Astrocyte of the spinal cord (primary cell): ENCODE measurements at places on chromosomes 2 and 18.

DNA sequence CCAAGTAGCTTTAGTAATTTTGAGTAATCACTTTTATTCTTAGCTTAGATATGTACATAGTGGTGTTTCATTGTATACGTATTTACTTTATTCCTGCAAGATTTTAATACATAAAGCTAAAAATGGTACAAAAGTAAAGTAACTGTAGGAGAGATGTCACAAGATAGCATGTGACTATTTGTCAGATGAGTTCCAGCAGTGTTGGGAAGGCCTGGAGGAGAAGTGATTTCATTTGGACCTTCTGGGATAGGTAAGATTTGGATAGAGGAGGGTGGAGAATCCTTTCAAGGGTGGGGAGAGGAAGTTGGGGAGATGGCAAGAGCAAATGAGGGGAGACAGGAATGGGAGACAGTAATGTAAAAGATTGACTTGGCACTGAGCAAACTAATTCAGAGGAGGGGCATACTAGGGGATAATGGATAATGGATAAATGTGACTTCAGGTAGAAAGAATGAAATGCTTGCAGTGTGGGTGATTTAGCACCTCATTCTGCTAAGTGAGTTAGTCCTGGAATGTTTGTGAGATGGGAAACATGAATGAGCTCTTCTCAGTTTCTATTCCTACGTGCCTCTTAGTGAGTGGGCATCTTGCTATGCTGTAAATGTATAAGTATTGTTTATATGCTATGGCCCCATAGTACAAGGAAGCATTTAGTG, 10.5 kb downstream of the WDR43 start:
- no peak for DNase-seq

DNA sequence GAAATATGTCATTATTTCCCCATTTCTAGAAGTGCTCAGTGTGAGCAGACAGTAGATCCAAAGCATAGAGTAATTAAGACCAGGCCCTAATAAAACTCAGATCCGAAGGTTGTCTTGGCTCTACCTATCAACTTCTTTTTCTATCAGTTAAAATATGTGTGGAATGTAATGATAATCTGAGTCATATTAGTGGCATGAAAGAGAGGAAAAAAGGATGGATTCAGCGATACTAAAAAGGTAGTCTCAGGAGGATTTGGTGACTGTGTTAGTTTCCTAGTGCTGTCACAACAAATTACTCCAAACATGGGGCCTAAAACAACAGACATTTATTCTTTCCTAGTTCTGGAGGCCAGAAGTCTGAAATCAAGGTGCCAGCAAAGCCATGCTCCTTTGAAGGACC, 103.7 kb upstream of the NABP1 start:
- DNase-seq, result no peak

DNA sequence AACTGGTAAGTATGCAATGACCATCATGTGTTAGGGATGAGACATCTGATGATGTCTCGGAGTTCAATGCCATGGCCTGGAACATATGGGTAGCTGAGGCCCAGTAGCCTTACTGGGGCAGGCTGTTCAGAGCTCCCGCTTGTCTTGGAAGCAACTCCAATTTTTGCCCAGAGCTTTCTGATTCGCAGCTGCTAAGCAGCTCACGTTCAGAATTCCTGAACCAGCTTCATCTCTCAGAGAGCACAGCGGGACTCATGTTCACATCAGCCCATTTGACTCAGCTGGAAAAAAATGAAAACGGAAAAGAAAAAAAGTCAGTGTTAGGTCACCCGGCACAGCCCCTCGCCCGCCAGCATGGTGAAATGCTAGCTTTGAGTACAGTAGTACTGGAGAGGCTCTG, 16.8 kb upstream of the LRATD1 start:
- DNase-seq, result peak; percentile 5

DNA sequence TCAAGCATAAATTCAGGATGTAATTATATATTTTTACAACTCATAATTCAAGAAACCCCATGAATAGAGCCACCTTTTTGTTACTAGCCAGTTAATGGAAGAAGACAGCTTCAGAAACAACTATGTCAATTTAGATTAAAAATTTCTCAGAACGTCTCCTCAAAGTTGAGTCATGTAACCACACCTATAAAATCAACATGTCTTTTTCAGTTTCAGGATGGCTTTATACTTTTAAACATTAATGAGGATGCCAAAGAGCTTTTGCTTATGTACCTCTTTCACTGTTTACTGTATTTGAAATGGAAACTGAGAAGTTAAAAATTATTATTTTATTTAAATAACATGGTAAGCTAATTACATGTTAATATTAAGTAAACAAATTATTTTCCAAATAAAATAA, 280.1 kb downstream of the PTH2R start:
- no peak for DNase-seq

DNA sequence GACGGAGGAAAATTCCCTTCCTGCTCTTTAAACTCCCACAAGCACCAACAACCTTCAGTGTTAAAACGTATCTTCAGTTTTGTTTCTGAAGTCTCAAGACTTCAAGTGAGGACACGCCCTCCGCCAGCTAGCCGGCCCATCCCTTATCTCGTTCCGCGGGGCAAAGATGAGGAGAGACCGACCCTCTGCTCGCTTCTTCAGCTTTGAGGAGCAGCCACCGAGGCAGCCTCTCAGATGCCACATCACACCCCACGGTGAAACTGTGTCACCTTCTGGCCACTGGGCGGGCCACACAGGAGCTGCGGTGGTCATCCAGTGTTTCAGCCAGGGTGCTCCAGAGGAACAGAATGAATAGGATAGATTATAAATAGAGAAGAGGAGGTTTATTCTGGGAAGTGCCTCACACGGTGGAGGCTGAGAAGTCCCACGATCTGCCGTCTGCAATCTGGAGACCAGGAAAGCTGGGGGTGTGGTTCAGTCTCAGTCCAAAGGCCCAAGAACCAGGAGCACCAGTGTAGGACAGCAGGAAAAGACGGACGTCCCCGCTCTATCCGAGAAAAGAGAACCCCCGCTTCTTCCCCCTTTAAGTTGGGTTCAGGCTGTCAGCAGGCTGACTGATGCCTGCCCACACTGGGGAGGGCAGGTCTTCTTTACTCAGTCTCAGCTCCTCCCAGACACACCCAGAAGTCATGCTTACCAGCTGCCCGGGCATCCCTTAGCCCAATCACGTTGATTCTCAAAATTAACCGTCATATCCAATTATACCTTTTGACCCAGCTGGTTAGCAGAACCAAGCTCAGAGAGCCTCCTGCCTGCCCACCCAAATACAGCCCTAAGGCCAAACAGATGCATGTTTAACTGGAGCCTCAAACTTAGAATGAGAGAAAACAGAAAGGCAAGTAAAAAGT, 399.7 kb upstream of the ID2 start:
- DNase-seq, result no peak

DNA sequence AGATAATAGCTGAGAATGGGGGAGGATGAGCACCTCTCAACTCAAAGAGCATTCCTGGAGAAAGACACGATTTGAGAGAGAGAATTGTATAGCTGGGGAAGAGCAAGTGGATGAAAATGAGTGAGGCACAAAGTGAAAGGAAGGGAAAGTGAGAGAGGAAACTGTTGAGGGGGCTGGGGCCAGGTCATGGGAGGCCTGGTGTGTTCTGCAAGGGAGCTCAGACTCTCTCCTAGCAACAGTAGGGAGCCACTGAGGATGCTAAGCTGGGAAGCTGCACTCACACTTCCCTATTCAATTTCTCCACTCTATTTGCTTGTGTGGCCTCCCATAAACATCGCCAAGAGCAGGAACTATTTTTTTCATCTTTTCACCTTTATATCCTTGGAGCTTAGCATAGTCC, 14.8 kb downstream of the EVA1A start:
- no peak for DNase-seq

GRCh38 chr2:96552315-96553175, 16.0 kb downstream of the ARID5A start:
- no peak for DNase-seq

GRCh38 chr2:190178066-190178722, 115.7 kb upstream of the MSTN start:
- no peak for DNase-seq
